ENCODE measurements at places on chromosomes 7 and 10.
A peak's percentile ranks its signal among the peaks of the same experiment; 100 is the strongest.

DNA sequence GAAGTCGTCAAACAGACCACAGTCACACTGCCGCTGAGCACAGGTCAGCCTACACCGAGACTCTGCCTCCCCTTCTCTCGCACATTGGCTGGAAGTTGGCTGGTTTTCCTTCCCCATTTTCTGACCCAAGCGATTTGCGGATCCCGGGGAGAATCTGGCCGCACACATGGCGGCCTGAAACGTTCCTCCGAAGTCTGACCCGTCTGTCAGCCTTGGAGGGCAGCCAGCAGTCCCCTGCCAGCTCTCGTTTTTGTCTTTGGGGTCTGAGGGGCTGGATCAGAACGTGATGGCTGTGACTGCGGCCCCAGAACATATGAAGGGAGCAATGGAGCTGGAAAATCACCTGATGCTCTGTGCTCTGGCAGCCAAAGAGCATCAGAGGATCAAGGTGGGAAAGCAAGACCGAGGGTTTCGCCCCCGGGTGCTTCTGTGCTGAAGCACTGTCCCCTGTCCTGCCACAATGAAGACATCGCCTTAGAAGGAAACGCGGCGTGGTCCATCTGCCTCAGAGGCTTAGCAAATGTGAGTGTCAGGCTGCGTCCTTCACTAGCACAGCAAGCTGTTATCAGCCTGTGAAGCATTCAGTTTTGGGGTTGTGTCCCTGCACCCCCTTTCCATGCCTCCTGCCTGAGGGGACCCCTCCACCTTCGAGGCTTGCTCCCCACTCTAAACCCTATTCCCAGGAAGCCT is 119.3 kb upstream of the SHH start:
- no peak for DNase-seq

GRCh38 chr10:103467406-103467805 is 8.7 kb upstream of the CALHM1 start:
- peak; percentile 78 for DNase-seq

- DNase-seq: no peak
Measured at GRCh38 chr7:40057292-40057691, 77.1 kb downstream of the MPLKIP start.

GRCh38 chr10:6009150-6009549 is 31.8 kb upstream of the IL15RA start:
- no peak for DNase-seq

DNA sequence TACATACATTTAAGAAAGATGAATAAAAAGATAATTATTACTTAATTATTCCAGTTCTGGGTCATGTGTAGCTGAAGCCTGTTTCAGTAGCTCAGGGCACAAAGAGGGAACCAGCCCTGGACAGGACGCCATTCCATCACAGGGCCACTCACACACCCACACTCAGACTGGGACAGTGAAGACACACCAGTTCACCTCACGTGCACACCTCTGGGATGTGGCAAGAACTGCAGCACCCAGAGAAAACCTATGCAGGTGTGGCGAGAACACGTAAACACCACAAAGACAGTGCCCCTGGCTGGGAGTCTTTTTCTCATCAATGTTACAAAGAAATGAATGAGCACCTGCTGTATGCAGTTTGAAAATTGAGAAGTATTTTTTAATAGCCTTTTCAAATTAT is 1.6 kb upstream of the IDI1 start:
- peak; percentile 45 for DNase-seq

- DNase-seq: peak; percentile 61
Measured at GRCh38 chr7:142581341-142581740, 167.9 kb upstream of the PRSS1 start.

DNA sequence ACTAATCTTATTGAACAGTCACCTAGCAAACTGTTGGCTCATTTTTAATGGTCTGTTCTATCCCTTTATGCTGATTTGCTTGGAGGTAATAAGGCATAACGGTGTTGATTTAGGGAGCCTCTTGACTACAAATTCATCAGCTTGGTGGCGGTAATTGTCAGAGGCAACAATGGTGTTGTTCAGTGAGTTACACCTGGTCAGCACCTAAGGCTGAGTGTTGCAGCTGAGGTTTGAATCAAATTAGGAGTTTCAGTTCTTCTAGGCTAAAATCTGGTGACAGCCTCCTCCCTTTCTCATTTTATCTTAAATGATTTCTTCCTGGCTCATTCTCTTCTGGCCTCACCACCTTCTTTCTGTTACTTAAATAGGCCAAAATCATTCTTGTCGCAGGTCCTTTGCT is 42.3 kb upstream of the SP8 start:
- no peak for DNase-seq

- peak; percentile 80 for DNase-seq
Measured at GRCh38 chr10:6151087-6151977, 51.4 kb upstream of the PFKFB3 start.

- no peak for DNase-seq
Measured at GRCh38 chr7:124086843-124087242, 54.0 kb upstream of the TMEM229A start.

GRCh38 chr7:55030314-55030713 is 11.5 kb downstream of the EGFR start:
- DNase-seq: no peak

- no peak for DNase-seq
Measured at GRCh38 chr10:89861584-89862301, 160.4 kb downstream of the KIF20B start.

GRCh38 chr10:17616403-17617030 is 657 bp downstream of the HACD1 start:
- DNase-seq: peak; percentile 60

GRCh38 chr10:132359305-132360040 is 27.5 kb downstream of the LRRC27 start:
- no peak for DNase-seq

DNA sequence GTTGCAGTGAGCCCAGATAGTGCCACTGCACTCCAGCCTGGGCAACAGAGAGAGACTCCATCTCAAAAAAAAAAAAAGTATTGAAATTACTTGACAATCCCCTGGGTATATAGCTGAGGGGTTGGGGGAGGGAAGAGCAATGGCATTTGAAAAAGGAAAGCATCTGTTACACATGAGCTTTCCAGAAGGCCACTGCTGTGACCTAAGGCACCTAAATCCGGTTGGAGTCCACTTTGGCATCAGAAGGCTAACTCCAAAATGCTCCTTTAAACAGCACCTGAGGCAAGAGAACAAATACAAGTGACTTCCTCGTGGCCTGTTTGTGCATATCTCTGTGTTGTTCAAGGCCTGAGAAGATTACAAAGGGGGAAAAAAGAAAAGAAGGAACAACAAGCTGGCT is 74.8 kb upstream of the PALS2 start:
- no peak for DNase-seq

- DNase-seq: no peak
Measured at GRCh38 chr10:8912108-8912507, 857.6 kb downstream of the GATA3 start.

GRCh38 chr7:137753067-137753466 is 93.7 kb downstream of the DGKI start:
- DNase-seq: no peak

- peak; percentile 50 for DNase-seq
Measured at GRCh38 chr7:43954524-43955228, 28.4 kb downstream of the UBE2D4 start.

DNA sequence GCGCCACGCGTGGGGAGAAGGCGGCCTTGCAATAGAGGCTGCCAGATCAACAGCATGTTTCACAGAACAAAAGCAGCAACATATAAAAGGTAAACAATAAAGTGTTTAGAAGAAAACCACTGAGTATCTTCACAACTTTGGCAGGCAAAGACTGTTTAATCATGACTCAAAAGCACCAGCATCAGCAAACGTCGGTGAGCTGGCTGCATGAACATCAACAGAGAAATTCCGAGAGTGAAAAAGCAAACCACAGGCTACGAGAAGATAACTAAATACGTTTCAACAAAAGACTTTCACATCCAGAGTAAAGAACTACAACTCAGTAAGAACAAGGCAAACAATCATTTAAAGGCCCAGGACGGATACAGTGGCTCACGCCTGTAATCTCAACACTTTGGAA is 172.0 kb downstream of the MAD1L1 start:
- DNase-seq: no peak

- peak; percentile 27 for DNase-seq
Measured at GRCh38 chr7:134932707-134933370, 53.5 kb upstream of the AGBL3 start.

- DNase-seq: no peak
Measured at GRCh38 chr7:111877931-111878330, 315.6 kb upstream of the IMMP2L start.

DNA sequence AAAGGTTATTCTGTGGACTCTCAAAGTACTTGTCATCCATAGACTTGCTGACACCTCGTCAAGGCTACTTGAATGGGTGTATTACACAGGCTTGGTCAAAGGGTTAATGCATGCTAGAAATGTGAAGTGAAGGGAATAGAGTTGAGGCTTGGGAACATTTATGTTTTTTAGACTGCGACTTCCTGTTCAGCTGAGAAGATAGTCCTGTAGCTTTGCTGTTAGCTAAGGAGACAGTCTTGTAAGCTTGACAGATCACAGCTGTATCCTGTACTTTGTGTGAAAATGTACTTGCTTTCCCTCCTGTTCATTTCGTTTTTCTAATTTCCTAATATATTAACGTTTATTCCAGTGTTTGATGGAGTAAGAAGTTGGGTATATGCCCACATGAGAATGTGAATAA is 52.1 kb downstream of the ADD3 start:
- DNase-seq: peak; percentile 4

DNA sequence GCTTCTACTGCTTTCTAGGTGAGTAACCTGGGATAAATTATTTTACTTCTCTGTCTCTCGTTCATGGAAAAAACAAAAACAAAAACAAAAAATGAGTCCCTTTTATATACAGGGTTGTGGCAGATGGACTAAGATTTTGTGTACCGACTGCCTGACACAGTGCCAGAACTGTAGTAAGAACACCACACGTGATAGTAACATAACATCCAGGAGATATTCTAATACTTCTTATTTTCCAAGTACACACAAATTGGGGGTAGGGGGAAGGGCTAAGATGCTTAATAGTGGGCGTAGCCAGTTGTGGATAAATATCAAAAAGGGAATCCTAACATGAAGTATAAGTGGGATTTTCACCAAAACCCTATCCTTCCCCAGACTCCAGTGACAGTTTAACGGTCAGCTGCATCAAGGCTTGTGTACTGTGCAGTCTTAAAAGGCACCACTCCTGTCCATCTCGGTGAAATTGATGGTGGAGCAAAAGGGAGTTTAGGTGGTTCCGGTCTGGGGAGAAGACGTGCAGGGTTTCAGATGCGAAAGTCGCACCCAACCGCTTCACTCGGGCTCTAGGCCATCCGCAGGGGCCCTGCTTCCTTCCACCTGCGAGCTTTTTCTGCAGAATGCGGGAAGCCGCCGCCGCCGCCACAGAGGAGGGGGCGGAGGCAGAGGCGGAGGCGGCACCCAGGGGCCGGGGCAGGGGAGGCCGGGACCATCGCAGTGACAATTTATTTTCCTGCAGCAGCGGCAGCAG is at the start of gene STAMBPL1:
Gene STAMBPL1, plus strand, starts transcription at position 712 of the 748 bp plus-strand sequence. CDS start 21,464 bp downstream, outside the sequence.
- peak; percentile 77 for DNase-seq

- no peak for DNase-seq
Measured at GRCh38 chr10:48445932-48446331, 139.5 kb downstream of the MAPK8 start.

- no peak for DNase-seq
Measured at GRCh38 chr7:39083781-39084180, 106.1 kb downstream of the POU6F2 start.

GRCh38 chr10:122323941-122324675 is 50.4 kb upstream of the PLEKHA1 start:
- no peak for DNase-seq

GRCh38 chr7:156117542-156118247 is 305.4 kb upstream of the SHH start:
- DNase-seq: no peak

- DNase-seq: no peak
Measured at GRCh38 chr10:128865436-128866195, 601.4 kb upstream of the MGMT start.

DNA sequence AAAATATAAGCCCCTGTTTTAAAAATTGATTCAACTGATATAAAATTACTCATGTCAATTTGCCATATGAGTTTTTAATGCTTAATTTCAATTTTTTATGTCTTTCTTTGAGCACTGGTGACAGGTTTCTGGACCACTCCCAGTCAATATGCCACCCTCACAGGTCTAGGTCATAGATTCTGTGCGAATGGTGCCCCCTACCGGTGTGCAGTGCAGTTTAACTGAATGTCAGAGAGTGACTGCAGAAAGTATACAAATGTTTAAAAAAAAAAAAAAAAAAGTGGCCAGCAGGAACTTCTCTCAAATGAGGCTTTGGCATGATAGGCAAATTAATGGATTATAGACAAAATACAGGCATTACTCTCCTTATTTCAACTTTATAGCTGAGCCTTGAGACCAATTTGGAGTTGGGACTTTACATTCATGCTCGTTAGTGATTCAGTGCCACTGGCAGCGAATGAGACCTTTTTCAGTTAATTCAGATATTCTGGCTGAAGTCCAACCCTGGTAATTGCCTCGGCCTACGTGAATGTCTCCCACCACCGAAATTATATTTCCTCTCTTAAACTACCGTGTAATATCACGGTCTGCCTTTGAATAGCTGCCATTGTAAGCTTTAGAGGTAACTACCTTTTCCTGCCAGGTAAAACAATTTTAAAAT is 427.6 kb downstream of the PHTF2 start:
- peak; percentile 8 for DNase-seq

GRCh38 chr10:68103901-68104300 is 5.4 kb upstream of the MYPN start:
- no peak for DNase-seq

GRCh38 chr7:66359656-66360211 is 154.6 kb downstream of the TPST1 start:
- no peak for DNase-seq

- DNase-seq: peak; percentile 56
Measured at GRCh38 chr7:157011333-157012112, 1.1 kb upstream of the MNX1 start.

DNA sequence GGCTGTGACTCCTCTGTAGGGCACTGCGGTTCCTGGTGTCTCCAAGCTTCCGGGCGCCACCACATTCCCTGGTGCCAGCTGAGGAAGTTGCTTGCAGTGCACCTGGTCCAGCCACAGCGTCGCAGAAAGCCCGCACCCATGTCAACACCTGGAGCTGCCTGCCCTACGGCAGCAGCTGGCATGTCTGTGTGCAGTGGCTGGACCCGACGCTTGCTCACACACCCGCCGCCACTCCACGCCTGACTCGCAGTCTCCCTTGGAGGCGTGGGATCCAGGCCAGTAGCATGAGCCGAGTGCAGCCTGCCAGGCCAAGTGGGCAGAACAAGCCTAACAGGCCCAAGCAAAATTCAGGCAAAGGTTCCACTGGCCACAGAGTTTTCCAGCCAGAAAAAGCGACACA is 118.1 kb upstream of the PHF14 start:
- no peak for DNase-seq

DNA sequence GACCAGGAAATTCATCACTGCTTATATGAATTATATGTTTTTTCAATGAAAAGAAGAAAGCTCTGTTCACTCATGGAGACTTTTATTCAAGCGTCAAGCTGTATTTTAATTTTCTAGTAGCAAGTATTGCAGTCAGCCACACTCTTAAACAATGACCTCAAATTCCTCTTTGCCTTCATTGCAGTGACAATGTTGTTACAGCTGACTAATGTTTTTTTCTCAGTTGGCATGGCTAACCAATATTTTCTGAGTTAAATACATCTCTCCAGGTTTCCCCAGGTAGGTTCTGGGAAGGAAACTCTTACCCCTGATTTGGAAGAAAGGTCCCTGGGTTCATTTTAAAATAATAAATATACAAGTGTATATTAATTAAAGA is 241.5 kb downstream of the WDR11 start:
- DNase-seq: no peak
